Transverse colon (tissue), 4 donors: ENCODE measurements at places on chromosomes 13 and 19. TPM values are rescaled to one million over a fixed set of nuclear protein-coding genes. Genes with fewer than 3 reads are reported as not detected.

SIGLEC9 gene
- 2.2 TPM for total RNA-seq

APOC4 gene
- total RNA-seq = not detected

LILRB4 gene
- 4.0 TPM for total RNA-seq

ZIC5 gene
- total RNA-seq = not detected

DNA sequence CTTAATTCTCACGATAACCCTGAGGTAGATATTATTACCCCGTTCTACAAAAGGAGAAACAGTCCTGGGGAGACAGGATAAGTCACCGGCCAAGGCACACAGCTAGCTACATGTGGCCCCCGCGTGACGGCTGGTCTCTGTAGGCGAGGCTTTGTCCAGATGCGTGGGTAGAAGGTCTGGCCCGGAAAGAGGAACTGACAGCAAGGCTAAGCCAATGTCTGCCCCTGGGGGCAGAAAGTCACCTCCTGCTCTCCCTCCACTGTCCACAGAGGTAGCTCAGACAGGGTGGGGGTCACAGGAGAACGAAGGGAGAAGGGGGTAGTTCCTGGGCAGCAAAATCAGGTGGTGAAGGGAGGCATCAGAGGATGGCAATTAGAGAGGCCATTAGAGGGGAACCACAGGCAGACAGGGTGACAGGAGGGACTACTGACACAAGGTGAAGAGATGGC, 1.8 kb downstream of the APOC4 start:
- DNase-seq = peak; percentile 60

GRCh38 chr13:33369073-33369472, 83.5 kb upstream of the STARD13 start:
- no peak for DNase-seq

OPA3 gene
- 8.6 TPM for total RNA-seq

DNA sequence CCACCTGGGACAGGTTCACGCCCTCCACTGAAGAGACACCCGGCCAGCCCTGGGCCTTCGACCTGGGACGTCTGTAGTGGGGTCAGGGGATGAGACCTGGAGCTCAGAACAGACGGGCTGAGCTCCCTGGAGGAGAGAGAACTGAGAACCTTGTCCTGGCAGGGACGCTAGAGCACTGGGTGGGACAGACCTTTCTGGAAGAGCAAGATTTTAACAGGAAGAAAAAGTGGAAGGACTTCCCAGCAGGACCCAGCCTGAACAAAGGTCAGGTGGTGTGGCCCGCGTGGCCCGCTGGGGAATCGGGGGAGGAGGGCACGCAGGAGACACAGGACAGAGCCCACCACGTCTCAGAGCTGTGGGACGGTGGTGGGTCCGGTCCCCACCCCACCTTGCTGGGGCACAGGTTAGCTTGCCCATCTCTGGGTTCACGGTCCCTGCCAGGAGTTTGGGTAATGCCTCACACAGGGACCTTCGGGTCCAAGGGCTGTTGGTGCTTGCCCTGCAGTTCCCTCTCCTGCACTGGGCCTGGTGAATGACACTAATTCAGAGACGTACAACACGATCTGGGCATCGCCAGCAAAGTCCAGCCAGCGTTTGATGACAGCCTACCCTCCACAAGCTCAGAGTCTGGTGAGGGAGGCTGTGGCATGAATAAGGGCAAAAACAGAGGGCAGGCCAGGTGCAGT, 1.2 kb upstream of the EFNA2 start:
- DNase-seq = peak; percentile 80

DNA sequence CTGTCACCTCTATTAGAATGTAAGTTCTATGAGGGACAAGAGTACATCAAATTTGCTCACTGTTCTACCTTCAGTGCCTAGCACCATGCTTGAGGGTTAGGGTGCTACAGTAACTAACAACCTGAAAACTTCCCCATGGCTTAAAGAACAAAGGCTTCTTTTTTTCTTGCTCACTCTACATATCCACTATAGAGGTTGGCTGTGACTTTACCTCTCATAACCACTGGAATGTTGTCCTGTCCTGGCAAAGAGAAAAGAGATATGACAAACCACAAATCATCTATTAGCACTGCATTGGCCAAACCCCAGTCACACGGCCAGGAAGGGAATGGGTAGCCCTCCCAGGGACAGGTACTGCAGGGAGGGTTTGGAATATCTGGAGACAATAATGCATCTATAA, 23.2 kb upstream of the ACOD1 start:
- no peak for DNase-seq

GRCh38 chr13:76014406-76015318, 378.5 kb downstream of the LMO7 start:
- DNase-seq = no peak

B3GNT3 gene
- total RNA-seq = 180 TPM

DNA sequence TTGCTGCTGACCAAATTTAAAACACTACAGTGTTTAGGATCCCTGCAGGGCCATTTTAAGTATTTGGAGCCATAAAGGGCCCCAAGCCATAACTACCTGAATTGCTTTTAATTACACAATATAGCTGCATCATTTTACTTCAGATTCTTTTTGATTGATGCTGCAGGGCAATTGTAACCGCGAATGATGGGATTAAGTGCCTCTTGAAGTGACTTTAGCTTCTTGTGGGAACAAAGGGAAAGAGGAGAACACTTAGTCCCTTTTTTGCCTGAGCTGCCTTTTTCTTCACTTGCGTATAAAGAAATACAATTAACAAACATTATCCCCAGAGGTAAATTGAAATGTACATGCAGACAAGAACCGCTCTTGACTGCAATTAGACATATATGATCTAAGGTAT, 228.5 kb downstream of the ZIC5 start:
- no peak for DNase-seq

ZNF460 gene
- total RNA-seq = 191 TPM

- no peak for DNase-seq
Measured at GRCh38 chr19:3100331-3100730, 6.2 kb downstream of the GNA11 start.

- no peak for DNase-seq
Measured at GRCh38 chr13:70162141-70162540, 53.9 kb upstream of the KLHL1 start.

DNA sequence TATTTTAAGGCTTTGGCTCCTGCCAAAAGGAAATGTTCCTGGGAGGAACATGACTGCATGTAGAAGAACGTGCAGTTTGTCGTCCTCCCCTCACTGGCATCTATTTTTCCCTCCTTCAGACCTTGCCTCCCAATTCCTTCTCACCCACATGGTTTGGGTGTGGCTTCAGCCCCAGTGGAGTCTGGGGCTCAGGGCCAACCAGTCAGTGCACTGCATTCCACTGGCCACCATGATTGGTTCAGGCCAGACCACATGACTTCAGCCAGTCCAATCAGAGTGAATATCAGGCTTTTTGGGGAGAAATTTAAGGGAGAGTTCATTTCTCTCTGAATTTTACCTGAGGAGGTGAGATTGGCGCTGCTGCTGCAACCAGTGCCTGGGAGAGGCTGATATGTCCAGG, 171.6 kb downstream of the ZIC5 start:
- DNase-seq = no peak

- no peak for DNase-seq
Measured at GRCh38 chr13:33218426-33218825, 67.1 kb downstream of the STARD13 start.

GRCh38 chr13:85512421-85512820, 286.8 kb downstream of the SLITRK6 start:
- DNase-seq = no peak
